ENCODE measurements at places on chromosomes 1 and 21.

- DNase-seq, result no peak
These were observed 25.7 kb upstream of the EPHA8 start for GRCh38 chr1:22537441-22538139.

DNA sequence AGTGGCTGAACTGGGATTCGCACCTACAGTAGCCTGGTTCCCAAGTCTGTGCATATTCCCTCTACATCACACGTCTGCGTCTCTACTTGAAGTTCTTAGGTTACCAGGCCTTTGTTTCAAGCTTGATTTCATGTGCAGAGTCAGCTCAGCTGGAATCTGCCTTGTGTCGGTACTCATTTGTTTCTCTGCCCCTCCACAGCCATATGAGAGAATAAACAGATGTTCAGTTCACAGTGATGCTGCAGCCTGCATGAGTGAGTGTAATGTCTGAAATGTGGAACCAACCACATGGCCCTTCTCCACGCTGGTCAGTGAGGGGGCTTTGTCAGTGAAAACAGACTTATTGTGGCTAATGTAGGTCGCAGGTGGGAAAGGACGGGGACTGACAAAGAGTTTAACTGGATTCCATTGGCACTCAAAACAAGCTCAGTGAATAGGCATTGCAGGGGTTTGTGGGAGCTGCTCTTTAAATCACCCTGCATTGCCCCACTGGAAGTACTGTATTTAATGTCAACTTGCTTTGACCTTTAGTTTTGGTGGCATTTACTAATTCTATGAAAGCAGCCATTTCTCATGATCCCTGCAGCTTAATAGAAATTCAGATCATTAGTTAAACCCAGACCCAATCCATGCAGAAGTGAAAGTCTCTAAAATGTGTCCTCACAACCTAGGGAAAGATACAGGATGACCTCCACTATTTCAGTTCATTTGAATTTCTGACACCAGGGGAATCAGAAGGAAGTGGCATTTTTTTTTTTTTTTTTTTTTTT, 136.4 kb upstream of the FAM78B start:
- no peak for DNase-seq

GRCh38 chr1:48916130-48917069, 139.7 kb upstream of the BEND5 start:
- DNase-seq, result no peak

GRCh38 chr1:185567440-185567839, 166.8 kb upstream of the HMCN1 start:
- no peak for DNase-seq

GRCh38 chr1:48688102-48688760, 88.5 kb downstream of the BEND5 start:
- no peak for DNase-seq

DNA sequence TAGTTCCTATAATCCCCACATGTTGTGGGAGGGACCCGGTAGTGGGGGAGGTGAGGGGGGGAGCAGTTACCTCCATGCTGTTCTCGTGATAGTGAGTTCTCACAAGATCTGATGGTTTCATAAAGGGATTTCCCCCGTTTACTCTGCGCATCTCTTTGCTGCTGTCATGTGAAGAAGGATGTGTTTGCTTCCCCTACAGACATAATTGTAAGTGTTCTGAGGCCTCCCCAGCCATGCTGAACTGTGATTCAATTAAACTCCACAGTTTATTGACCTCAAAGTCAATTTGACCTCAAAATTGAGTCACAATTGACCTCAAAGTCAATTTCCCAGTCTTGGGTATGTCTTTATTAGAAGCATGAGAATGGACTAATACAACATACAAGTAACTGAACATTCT, 19.7 kb downstream of the DPH5 start:
- no peak for DNase-seq

- DNase-seq, result no peak
These were observed 91.5 kb upstream of the F3 start for GRCh38 chr1:94633051-94633450.

DNA sequence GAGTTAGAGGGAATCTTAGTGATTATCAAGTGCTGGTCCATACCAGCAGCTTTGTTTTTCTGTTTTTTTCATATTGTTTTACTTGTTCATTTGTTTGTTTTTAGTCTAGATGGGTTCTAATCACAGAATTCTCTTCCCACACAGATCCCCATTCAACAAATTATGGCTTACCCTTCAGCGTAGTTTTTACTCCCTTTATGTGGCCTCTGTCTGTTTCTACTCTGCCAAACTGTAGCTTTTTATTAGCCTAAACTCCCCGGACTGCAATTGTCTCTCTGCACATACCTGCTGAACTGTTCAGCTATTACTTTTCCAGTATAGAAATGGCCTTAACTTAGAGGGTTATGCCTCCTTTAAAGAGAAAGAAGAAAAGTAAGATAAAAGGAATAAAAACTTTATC, 348.5 kb downstream of the TGFB2 start:
- no peak for DNase-seq

DNA sequence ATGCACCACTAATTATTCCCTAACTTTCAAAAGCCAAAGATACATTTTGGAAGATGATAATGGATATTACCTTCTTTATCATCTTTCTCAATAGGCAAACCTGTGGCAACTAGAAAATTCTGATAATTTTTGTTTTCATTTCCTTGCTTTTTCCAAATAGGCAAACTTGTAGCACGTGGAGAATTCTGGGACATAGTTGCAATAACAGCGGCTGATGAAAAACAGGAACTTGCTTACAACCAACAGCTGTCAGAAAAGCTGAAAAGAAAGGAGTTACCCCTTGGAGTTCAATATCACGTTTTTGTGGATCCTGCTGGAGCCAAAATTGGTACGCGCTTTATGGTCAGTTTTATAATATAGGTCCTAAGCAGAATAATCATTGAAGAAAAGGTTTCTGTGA, 1.5 kb downstream of the FPGT start:
- DNase-seq, result no peak

GRCh38 chr1:227927971-227928741, 19.6 kb downstream of the WNT9A start:
- no peak for DNase-seq

- no peak for DNase-seq
These were observed 48.1 kb upstream of the EEIG2 start for GRCh38 chr1:108511764-108512163.
